ENCODE measurements at places on chromosomes 12 and 14.
A peak's percentile ranks its signal among the peaks of the same experiment; 100 is the strongest.

GRCh38 chr14:44180975-44181374 lies 326.1 kb downstream of the FSCB start:
- no peak for DNase-seq

DNA sequence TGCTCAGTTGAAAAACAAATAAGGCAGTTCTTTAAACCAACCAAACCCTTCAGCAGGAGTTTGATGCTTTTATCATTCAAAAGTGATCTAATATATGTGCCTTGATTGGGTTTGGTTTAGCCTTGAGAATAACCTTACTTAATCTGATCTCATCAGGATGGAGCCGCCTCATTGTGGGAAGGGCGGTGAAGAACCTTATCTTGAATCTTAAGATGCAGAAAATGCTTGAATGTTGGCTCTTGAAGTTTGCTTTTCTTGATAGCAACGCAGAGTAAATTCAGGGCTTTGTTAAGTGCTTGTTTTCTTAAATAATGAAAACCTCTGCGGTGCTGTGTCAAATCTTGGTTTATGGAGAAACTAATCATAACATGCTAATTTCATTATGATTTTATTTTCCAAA lies 138.2 kb downstream of the MON2 start:
- peak; percentile 61 for DNase-seq

- DNase-seq = no peak
Observed at GRCh38 chr12:52602552-52602951, 1.3 kb upstream of the KRT72 start.

- DNase-seq = no peak
Observed at GRCh38 chr14:74326369-74327152, 21.7 kb upstream of the VRTN start.

- DNase-seq = peak; percentile 74
Observed at GRCh38 chr14:73173092-73173735, 36.9 kb downstream of the PSEN1 start.

DNA sequence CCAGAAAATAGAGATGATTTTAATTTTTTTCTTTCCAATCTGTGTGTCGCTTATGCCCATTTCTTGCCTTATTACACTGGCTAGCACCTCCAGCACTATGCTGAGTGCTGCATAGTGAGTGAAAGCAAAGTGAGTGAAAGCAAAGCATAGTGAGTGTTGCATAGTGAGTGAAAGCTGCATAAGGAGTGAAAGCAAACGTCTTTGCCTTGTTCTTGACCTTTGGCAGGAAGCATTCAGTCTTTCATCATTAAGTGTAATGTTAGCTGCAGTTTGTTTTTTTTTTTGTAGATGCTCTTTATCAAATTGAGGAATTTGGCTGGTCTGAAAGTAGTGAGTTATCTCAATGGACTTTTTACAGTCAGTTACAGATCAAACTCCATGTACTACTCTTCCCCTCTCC lies 6.9 kb upstream of the CORO1C start:
- no peak for DNase-seq

Data from RKO (cell line).